ENCODE measurements at places on chromosomes 16 and 17.

DNA sequence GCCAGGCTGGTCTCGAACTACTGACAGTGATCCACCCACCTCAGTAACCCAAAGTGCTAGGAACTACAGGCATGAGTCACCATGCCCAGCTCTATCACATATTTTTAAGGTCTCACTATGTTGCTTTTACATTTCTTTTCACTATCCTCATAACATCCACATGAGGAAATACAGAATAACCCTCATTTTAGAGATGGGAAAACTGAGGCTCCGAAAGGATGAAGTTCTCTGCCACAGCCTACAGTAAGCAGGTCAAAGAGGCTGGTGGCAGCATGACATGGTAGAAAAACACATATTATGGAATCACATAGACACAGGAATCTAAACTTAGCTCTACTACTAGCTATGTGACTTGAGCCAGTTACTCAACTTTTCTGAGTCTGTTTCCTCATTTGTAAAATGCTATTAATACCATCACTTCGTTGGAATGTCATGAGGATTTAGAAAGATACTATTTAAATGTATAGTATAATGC lies 32.2 kb downstream of the APPBP2 start:
- DNase-seq, result peak; percentile 30

DNA sequence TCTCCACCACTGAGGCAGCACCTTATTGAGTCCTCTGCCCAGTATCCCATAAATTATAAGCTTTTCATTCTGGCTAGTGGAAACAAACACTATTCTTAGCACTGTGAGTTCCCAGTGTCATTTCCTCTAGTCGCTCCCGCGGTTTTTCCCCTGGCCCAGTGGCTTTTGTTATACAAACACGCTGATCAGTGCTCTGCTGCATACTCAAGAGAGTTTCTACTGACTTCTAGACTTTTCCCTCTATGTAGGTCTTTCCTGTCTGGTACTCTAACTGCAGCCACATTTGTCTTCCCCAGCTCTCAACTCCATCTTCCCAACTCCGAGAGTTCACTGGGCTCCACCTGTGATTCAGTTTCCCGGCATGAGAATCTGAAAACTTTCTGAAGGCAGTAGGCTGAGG lies 556.6 kb upstream of the SALL1 start:
- no peak for DNase-seq

DNA sequence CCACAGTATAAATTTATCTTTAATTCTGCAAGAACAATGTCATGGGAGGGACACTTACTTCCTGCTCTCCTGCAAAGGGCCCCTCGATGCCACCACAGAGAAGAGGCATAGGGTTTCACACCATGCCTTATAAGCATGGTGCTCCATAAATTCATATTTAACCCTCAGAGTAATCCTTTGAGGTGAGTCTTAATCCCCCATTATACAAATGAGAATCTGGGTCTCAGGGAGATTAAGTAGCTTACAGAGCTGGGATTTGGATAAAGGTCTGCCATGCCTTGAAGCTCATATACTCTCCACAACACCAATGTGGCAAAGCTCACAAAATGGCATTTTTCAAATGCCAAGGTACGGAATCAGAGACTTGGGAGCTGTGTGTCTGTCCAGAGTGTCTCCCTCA lies 268.5 kb upstream of the CCL2 start:
- no peak for DNase-seq

DNA sequence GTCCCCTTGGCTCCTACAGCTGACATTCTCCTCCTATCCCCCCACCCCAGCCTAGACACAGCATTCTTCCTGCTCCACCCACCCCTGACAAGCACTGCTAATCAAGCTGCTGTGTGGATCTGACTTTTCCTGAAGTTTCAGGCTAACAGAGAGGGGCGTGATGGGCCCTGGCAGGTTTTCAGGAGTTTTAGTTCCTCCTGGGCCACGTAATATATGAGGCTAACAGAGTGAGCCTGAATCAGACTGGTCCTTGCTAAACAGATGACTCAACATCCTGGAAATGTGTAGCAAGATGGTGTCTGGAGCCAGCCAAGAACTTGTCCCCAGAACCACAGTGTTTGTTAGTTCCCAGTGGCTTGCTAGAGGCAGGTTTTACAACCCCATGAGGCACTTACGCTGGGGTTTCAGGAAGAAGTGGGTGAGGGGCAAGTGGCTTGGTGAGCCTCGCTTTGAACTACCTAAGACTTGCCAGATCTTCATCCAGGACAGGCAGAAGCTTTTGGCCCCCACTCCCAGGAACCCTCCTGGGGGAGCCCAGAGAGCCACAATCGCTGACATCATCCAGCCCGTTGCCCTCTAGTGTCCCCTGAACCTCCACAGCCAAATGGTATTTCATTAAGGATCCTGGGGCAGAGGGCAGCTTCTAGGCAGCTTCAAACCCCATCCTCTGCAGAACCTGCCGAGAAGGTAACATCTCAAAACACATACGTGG lies 15.9 kb downstream of the TMEM92 start:
- DNase-seq, result peak; percentile 99
